Testis (tissue), 5 donors: ENCODE measurements at places on chromosomes 2 and 18.
A peak's percentile ranks its signal among the peaks of the same experiment; 100 is the strongest.

- DNase-seq = no peak
Measured at GRCh38 chr2:106701203-106702022, 184.6 kb downstream of the ST6GAL2 start.

GRCh38 chr2:218708086-218708485 lies 2.5 kb upstream of the TTLL4 start:
- no peak for DNase-seq

- no peak for DNase-seq
Measured at GRCh38 chr2:22521620-22522019, 863.4 kb upstream of the KLHL29 start.

GRCh38 chr2:190190507-190191162 lies 128.1 kb upstream of the MSTN start:
- DNase-seq = no peak

GRCh38 chr2:117812443-117812842 lies 2.0 kb upstream of the DDX18 start:
- no peak for DNase-seq

DNA sequence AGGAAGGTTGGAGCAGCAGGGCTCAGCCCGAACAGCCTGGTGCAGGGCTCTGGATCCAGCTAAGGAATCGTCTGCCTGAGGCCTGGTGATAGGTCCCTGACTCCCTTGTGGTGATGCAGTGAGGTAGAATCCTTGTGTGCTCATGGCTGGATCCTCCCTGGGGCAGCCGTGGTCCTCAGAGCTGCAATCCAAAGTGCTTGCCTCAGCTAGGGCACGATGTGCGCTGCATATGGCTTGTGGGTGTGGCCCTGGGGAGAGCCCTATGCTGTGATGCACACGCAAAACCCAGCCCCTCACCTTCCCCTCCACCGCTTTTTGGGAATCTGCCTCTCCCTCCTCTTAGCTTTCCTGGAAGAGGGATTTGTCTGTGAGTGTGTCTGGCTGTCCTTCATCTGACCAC lies 142.2 kb downstream of the DYSF start:
- DNase-seq = no peak

DNA sequence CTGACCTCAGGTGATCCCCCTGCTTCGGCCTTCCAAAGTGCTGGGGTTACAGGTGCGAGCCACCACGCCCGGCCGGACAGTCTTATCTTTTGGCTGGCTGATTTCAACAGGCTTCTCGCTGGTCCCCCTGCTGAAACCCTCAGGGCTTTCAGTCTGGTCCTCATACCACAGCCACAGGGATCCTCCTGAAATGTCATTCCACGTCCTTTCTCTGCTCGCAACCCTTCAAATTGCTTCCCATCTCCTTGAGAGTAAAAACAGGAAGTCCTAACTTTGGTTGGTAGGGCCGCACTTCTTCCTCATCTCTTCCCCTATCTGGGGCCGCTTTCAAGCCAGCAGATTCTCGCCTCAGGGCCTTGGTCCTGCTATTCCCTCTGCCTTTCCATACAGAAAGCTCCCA lies 1.4 kb upstream of the CAB39 start:
- peak; percentile 26 for DNase-seq

DNA sequence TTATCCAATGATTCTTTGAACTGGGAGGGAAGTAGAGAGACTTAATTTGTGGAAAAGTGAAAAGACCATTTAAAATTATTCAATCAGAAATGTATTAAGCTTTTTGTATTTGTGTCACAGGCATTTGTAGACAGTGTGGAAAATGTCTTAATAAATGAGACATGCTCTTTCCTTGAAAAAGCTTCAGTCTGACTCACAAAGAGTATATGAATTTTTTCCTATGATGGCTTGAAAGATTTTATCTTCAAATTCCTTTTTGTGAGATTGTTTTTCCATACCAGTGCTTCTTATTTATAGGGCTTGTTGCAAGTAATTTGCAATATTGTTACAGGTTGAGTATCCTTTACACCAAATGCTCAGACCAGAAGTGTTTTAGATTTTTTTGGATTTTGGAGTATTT lies 39.5 kb downstream of the STON1 start:
- no peak for DNase-seq

- DNase-seq = peak; percentile 33
Measured at GRCh38 chr18:58456625-58457024, 172.3 kb downstream of the ALPK2 start.

DNA sequence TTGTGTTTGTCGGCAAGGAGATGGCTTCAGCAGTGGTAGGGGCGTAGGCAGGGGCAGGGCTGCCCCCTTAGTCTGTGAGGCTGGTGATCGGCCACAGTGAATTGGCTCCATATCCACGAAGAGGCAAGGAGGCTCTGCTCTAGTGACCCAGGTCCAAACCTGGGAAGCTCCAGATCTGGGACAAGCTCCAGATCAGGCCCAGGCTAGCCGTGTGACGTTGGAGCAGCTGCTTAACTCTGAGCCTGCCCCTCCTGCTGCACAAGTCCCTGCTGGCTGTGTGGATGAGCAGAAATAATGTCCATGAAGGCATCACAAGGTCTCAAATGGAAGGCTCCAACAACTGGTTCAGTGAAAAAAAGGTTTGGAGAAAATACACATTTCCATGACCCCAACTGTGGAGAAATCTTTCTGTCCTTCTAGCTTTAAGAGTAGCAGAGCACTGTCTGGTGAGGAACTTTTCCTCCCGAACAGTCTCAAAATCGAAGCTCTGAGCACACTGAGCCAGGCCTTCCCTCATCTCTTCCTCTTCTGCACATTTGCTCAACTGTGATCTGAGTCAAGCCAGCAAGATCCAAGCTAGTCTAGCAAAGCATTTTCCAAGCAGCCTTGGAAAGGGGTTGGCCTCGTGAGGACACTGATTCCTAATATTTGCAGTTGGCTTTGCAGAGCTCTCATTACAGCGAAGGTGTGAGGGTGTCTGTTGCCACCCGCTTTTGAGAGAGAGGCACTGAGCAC lies 67.0 kb upstream of the TCF7L1 start:
- no peak for DNase-seq

DNA sequence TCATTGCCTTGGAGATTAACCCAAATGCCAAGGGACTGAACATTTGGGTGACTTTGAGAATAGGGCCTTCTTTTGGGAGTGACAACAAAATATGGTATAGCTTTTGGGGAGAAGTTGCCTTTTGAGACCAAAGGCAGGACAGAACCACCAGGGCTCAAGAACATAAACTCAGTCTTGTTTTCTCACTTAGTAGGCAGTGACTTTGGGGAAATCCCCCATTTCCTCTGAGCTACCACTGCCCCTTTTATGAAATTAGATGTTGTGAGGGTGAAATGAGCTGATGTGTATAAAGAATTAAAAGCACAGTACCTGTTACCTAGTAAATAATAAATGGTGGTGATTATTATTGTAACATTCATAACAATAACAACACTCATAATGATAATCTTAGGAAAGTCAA lies 36.5 kb downstream of the GPD2 start:
- no peak for DNase-seq

DNA sequence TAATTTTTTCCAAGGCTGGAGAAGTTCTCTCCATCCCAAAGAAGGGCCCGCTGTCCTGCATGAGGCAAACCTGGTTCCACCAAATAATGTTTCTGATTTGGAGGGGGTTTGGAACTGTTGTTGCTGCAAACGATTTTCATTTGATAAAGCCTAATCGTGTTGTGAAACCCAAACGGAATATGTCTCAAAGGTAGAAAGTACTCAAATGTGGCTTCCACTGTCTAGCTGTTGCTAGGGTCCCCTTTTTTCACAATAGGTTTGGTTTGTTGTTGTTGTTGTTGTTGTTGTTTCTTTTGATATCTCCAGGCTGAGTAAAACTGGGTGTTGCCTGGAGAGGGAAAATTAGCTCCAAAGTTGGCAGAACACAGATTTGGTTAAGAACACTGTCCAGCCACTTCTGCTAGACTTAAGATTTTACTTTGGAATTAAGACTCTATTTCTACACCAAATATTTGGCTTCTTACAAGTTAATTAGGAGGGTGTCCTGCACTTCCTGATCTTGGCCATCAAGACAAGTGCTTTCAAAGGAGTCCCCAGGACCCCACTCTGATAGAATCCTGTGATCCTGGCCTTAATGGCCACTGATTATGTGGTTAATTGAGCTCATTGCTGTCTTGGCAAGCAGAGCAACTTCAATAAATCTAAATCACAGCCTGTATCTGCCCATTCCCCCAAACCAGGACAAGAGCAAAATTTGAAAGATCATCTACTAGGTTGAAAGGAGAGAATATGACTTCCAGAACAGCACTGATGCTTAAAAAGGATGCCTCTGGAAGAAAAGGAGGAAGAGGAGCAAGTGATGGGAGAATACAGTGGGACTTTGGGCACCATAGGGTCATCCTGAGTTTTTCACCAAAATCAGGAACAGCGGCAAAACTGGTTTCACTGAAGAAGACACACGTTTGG lies 3.3 kb upstream of the HOXD13 start:
- no peak for DNase-seq

DNA sequence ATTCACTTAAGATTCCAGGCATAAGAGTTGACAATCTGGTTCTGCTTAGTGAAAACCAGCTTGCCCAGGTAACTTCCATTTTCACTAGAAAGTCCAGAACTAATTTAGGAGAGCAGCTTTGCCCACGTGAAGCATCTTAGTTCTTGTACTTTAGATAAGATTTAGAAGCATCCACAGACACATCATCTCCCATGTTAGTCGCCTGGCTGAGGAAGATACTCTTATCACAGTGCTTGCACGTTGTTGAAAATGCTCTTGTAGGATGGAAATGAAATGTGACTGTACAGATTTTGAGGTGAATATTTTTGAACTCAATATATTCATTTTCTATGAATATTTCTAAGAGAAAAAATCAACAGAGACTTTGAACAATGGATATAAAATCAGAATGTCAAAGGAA lies 159.7 kb downstream of the SOCS6 start:
- DNase-seq = no peak

GRCh38 chr2:105782123-105782522 lies 37.4 kb downstream of the NCK2 start:
- no peak for DNase-seq

GRCh38 chr2:53334610-53335009 lies 433.0 kb upstream of the CHAC2 start:
- DNase-seq = no peak
